ENCODE measurements at places on chromosomes 1 and 21.
A peak's percentile ranks its signal among the peaks of the same experiment; 100 is the strongest.

DNA sequence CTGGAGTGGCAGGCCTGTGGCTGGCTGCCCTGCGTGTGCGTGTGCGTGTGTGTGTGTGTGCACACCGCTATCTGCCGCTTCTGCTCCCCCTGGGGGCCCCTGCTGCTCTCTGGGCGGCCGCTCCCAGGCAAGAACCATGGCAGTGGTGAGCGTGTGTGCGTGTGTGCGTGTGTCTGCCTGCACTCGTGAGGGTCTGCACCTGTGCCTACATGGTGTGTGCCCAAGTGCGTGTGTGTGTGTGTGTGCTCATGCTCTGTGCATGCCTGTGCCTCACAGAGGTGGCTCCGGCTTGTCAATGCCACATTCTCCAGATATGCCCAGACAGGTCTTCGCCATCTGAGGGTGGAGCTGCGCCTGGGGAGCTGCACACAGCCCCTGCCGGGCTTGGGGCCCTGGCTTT, 18.7 kb upstream of the PEX10 start:
- DNase-seq, result no peak

- no peak for DNase-seq
Measured at GRCh38 chr1:54575605-54576290, 27.7 kb downstream of the ACOT11 start.

- DNase-seq, result no peak
Measured at GRCh38 chr1:116943438-116943837, 33.7 kb downstream of the PTGFRN start.

DNA sequence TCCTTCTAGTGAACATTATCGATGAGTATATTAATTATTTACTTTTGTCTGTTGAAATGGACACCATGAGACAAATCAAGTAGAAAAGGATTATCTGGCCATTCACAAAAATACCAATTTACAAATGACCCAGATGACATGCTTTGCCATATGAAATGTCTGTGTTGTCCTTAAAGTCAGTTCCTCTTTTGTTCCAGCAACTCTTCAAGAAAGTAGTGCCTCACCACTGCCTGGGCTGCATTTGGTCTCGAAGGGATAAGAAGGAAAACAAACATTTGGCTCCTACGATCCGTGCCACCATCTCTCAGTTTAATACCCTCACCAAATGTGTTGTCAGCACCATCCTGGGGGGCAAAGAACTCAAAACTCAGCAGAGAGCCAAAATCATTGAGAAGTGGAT, 79.6 kb downstream of the RGL1 start:
- DNase-seq, result no peak

GRCh38 chr1:205262731-205263171, 35.0 kb downstream of the TMCC2 start:
- no peak for DNase-seq

- no peak for DNase-seq
Measured at GRCh38 chr1:184770181-184770979, 15.7 kb upstream of the EDEM3 start.

- no peak for DNase-seq
Measured at GRCh38 chr21:33540711-33541104, 1.2 kb downstream of the GART start.

DNA sequence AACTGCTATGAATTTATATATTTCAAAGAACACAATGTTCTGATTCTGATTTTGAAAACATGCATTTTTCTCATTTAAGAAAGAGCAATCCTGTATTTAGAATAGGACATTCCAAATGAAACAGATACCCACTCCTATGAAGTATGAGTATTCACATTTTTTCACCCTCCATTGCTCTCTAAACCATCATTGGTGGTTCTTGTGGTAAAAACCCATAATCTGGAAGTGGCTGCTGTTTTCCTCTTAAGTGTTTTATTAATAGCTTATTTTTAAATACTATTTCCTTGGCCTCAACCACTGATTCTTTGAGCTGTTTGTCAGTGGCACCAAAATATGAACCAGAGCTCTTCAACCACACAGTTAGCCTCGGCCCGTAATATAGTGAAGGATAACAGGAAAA, 60.0 kb upstream of the ADAM30 start:
- no peak for DNase-seq

GRCh38 chr21:17612565-17613241, at the start of gene BTG3:
Gene BTG3, minus strand, starts transcription at chr21:17612901. Its CDS starts 3,757 bp downstream, at chr21:17609144.
- DNase-seq, result peak; percentile 90

GRCh38 chr1:179127163-179127895, 45.5 kb downstream of the TOR3A start:
- no peak for DNase-seq

DNA sequence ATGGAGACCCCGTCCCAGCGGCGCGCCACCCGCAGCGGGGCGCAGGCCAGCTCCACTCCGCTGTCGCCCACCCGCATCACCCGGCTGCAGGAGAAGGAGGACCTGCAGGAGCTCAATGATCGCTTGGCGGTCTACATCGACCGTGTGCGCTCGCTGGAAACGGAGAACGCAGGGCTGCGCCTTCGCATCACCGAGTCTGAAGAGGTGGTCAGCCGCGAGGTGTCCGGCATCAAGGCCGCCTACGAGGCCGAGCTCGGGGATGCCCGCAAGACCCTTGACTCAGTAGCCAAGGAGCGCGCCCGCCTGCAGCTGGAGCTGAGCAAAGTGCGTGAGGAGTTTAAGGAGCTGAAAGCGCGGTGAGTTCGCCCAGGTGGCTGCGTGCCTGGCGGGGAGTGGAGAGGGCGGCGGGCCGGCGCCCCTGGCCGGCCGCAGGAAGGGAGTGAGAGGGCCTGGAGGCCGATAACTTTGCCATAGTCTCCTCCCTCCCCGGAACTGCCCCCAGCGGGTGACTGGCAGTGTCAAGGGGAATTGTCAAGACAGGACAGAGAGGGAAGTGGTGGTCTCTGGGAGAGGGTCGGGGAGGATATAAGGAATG, 505 bp downstream of the LMNA start:
- DNase-seq, result peak; percentile 75
